HEK293T (cell line): ENCODE measurements at places on chromosomes 1 and 21.

GRCh38 chr1:226821719-226822085 lies 48.7 kb upstream of the PSEN2 start:
- DNase-seq = no peak

GRCh38 chr1:79353224-79353623 lies 346.7 kb upstream of the ADGRL4 start:
- DNase-seq = peak; percentile 51

DNA sequence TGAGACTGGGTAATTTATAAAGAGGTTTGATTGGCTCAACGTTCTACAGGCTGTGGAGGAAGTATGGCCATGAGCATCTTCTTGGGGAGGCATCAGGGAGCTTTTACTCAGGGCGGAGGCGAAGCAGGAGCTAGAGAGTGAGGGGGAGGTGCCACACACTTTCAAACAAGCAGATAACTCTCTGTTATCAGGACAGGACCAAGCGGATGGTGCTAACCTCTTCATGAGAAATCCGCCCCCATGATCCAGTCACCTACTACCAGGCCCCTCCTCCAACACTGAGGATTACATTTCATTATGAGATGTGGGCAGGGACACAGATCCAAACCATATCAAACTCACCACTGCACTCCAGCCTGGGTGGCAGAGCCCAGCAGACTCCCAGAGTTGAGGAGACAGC lies 11.5 kb upstream of the LRRC47 start:
- no peak for DNase-seq

DNA sequence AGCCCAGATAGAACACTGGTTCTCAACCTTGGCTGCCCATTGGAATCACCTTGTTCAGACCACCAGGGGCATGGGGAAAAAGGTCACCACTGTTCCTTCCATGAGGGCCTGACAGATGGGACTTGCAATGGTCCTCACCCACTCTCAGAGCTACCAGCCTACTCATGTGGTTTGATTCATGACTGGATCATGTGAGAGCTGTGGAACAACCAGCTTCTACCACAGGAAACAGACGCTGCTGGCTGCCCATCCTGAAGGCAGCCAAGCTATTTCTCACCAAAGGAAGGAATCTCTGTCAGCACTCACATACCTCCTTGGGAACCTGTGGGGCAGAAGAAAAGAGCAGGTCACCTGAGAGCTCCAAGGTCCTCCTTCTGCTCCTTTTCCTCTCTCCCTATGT lies 53.6 kb downstream of the CAPN8 start:
- no peak for DNase-seq

DNA sequence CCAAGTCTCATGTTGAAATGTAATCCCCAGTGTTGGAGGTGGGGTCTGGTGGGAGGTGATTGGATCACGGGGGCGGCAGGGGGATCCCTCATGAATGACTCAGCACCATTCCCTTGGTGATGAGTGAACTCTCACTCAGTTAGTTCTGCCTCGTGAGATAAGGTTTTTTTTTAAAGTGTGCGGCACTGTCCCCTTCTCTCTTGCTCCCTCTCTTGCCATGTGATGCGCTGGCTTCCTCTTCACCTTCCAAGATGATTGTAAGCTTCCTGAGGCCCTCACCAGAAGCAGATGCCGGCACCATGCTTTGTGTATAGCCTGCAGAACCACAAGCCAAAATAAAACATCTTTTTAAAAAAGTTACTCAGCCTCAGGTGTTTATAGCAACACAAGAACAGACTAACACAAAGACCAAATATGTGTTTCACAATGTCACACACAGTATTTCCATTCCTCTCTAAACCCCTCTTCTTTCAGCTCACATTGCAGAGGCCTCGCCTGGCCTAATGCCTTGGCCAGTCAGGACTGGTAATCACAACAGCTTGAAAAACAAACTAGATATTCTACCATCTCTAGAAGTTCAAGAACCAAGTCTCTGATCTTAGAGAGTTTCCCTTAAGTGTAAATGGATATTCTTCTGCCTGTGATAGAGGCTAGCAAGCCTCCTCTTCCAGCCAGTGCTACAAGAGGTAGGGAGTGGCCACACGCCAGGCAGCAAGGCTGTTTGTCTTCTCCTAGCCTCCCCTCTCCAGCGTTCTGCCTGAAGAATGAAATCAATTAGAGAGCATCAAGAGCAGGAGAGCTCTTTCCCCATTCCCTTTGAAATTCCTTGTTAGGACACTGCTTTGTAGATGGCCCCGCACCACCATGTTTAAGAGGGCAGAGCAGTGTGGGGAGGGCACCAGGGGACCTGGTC lies 19.6 kb upstream of the RAP1A start:
- no peak for DNase-seq

- no peak for DNase-seq
Measured at GRCh38 chr1:115373305-115373704, 35.3 kb upstream of the NGF start.

DNA sequence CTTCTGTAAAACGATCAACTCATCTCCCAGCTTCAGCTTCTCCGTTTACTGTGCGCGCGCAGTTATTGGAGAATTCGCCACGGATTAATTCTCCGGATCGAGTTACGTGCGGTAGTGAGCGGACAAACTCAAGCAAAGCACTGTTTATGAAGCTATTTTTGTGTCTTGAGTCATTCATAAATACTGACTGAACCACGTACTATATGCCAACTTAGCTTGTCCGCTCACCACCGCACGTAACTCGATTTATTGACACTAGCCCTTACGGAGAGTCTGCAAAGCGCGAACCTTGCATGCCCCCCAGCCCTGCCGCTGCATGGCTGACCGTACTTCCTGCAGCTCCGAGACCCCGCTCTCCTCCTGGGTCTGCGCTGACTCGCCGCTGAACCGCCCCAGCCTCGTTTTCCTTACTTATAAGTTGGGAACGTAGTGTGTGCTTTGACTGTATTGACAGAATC lies 773 bp downstream of the CHD1L start:
- DNase-seq = peak; percentile 51

DNA sequence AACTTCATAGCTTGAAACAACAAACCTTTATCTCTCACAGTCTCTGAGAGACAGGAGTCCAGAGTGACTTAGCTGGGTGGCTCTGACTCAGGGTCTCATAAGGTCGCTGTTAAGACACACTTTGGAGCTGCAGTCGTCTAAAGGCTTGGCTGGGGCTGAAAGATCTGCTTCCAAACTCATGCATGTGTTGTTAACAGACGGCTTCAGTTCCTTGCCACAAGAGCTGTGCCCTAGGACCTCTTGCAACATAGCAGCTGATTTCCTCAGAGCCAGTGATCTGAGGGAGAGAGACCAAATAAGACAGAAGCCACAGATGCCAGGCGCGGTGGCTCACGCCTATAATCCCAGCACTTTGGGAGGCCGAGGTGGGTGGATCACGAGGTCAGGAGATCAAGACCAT lies 176.8 kb downstream of the DISC1 start:
- DNase-seq = no peak

DNA sequence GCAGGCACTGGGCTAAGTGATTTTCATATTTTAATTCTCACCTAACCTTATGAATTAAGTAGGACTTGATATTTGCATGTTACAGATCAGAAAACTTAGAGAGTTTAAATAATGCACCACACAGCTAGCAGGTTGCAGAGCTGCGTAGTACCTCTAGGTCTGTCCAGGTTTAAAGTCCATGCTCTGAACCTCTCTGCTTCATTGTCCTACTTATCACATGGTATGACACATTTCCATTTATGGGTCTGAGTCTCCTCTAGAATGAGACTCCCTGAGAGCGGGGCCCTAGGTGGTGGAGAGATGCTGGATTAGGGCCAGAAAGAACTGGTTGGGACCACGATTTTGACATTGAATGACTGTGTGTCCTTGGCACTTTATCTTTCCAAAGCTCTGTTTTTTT lies 102.5 kb upstream of the USP24 start:
- no peak for DNase-seq

GRCh38 chr21:32499249-32500055 lies 85.9 kb downstream of the TCP10L start:
- no peak for DNase-seq

DNA sequence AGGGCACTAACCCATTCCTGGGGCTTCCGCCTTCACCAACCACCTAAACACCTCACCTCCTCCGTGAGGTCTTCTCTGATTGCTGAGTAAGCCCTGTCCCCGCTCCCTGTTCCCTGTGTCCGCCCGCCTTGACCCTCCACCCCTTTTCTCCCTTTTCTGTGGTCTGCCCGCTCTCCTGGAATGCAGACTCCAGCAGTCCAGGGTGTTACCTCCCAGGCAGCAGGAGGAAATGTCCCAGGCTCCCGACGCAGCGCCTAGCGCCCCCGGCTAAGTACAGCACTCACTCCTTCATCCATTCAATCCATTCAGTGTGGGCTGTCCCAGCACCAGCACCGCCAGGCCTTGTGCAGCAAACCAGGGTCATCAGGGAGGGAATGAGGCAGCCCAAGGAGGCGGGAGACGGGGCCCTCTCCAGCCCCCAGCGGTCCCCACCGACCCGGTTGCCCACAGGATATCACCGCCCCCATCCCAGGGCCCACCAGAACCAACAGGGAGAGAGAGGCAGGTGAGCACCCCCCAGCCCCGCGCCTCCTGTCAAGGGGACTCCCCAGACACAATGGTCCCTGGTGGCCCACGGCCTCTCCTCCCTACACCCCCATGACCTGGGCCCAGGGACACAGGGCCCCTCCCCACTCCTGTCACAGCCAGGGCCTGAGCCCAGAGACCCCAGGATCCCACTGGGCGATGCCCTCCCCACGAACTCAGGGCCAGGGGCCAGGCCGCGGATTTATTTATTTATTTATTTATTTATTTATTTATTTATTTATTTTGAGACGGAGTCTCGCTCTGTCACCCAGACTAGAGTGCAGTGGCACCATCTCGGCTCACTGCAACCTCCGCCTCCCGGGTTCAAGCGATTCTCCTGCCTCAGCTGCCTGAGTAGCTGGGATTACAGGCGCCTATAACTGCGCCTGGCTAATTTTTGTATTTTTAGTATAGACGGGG lies 10.2 kb downstream of the TNFRSF14 start:
- DNase-seq = no peak

DNA sequence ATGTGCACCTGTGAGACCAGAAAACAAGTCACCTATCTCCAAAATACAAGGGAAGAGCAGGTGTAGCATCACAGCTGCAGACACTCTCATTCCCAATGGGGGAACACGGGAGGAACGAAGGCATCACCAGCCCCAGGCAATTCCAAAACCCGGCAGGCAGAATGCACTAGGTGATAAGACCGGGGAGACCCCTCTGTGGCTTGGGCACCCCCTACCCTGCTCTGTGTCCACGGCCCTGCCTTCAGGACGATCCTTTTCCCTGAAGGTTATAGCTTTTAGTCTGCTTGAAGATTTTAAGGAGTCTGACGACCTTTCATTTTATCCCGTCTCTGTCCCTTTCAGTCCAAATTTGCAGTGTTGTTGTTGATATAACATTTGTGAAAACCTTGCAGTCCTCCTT lies 19.2 kb downstream of the TRPM2 start:
- no peak for DNase-seq

DNA sequence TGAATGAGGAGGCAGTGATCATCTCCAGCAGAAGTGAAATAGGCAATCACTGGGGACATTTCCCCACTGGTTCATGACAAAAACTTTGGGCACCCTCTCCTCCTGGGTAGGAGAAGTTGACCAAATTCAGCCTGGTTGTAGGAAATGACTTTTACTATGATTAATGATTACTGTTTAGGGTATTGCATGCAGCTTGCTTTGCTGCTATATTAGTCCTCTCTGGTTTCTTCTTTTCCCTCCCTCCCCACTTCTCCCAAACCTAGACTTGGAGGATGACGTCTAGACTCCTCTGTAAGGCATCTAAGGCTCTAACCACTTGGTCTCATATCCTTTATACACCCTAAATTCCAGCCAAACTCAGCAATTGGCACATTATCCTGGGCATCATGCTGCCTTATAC lies 3.4 kb upstream of the RGS16 start:
- no peak for DNase-seq

DNA sequence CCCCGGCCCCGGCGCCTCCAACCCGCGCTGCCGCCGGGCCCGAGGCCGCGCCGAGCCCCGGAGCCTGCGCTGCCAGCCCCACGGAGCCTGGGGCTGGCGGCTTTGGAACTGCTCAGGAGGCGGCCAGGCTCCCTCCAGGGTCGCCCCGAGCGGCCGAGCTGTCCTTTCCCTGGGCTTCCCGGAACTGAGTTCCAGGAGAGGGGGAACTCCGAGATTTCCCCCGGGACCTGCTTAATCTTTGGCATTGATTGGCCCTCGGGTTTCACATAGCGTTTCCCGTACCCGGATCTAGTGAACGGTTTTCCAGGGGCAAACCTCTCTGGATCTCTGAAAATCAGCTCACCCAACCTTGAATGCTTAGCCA lies 504 bp downstream of the H6PD start:
- DNase-seq = peak; percentile 54

DNA sequence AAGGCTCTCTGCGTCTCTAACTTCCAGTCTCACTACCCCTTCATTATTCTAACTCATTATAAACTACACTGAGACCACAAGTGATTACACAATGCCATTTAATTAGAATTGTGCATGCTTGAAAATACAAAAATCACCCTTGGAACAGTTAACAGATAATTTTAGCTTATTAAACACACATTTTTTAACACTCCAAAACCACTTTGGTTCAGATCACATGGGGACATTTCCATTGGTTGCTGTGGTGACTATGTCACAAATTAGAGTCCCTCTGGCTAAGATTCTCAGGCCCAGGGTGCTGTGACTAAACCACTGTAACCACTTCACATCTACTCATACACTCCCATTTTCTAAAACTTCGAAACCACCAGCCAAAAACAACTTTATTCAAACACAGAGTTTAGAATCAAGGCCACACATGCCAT lies 43.0 kb downstream of the JAK1 start:
- DNase-seq = no peak

DNA sequence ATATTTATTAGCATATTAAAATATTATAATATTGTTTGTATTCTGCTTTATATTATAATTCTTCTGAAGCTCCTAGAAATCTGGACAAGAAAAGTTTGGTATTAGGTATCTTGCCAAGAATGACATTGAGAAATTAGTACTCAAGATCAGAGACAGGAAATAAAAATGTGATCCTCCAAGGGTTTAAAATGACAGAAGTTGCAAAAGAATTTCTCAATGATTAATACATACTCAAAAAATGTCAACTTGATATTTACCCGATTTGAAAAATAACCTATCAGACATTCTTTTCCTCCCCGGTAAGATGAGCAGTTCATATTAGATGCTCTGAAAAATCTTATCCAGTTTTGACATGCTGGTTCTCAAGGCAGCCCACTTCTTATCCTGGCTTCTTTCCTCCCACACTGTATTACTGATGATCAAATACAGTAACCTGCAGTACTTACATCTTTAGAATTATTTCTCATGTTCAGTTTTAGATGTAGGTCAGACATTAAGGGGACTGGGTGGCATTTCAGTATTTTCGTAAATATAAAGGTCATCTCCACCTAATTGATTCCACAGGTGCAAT lies 55.3 kb downstream of the CACHD1 start:
- DNase-seq = no peak

DNA sequence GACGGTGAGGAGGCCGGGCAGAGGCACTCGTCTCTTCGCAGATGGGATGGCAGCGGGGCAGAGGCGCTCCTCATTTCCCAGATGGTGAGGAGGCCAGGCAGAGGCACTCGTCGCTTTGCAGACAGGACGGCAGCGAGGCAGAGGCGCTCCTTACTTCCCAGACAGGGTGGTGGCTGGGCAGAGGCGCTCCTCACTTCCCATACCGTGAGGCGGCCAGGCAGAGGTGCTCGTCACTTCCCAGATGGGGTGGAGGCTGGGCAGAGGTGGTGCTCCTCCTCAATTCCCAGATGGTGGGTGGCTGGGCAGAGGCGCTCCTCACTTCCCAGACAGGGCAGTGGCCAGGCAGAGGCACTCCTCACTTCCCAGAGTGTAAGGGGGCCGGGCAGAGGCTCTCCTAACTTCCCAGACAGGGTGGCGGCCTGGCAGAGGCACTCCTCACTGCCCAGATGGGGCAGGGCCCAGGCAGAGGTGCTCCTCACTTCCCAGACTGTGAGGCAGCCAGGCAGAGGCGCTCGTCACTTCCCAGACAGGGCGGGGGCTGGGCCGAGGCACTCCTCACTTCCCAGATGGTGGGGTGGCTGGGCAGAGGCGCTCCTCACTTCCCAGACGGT lies 9.9 kb downstream of the TCHHL1 start:
- DNase-seq = no peak
